ENCODE measurements at places on chromosomes 16 and 17. TPM values are rescaled to one million over a fixed set of nuclear protein-coding genes. Genes with fewer than 3 reads are reported as not detected.
A peak's percentile ranks its signal among the peaks of the same experiment; 100 is the strongest.

Gene CLEC18C
- 0.40 TPM for total RNA-seq

Gene KRTAP4-6
- not detected for total RNA-seq

Gene IST1
- 56.2 TPM for total RNA-seq

Gene SALL1
- 27.9 TPM for total RNA-seq

Gene NPB
- 0.13 TPM for total RNA-seq

Gene PIK3R6
- total RNA-seq = 0.18 TPM

Gene GNAO1
- total RNA-seq = 24.4 TPM

Gene PPP1R27
- not detected for total RNA-seq

DNA sequence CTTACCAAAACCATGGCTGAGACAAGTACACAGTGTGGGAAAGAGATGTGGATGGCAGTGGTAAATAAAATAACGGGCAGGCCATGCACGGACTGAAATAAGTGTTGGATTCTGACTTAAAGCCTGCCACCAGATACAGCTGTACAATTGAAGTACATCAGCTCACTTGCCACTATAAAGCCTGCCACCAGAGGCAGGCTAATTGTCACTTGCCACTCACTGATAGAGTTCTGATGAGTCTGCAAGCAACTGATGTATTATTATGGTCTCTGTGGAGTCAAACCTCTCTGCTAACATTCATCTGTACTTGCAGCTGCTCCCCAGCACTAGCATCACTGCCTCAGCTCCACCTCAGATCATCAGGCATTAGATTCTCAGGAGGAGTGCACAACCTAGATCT lies 93.0 kb downstream of the CYTH1 start:
- no peak for DNase-seq

DNA sequence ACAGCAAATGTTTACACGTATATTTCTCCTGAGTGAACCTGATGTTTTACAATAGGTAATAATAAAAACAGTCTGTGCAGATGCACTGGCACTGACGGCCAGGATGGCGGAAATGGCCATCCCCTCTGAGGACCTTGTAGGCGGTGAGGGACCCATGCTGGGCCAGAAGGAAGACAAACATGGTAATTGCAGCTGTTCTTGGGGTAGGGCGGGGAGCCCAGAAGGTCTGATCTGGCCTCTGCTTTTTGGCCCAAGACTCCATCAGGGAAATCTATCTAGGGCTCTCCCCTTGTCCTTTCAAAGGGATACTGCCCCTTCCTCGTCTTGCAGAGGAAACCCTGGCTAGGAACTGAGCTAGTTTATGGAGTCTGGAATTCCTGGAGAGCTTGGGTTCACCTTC lies 7.4 kb upstream of the LGALS9 start:
- DNase-seq = no peak

GRCh38 chr17:79603771-79604170 lies 7.1 kb downstream of the RBFOX3 start:
- no peak for DNase-seq

DNA sequence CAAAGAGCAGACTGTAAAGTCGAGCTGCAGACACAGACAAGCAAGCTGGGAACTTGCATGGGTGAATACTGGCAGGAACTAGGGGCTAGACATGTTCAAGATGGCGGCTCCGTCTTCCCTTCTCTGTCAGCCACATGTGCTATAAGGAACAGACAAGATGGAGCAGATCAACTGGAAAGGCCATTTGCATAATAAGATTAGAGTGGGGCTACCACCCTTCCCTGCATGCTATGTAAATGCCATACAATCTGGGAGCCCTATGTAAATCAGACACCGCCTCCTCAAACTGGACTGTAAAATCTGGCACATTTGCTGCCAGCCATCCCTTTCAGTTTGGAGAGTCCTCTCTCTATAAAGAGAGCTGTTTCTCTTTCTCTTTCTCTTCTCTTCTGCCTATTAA lies 640.1 kb upstream of the CDH8 start:
- no peak for DNase-seq

DNA sequence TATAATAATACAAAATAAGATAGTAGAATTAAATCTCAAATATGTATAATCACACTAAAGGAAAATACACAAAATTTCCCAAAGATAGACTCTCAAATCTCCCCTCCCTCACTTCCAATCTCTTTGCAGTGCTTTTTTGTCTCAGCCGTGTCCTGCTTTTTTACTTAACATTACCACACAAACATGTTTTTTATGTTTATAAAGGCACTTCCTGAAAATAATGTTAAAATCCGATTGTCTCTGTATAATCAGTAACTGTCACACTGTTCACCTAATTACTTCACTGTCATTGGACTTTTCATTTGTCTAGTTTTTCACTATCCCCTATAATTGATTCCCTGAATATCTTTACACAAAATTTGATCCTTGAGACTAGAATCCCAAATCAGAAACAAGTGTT lies 38.2 kb upstream of the ALDH3A2 start:
- DNase-seq = no peak

DNA sequence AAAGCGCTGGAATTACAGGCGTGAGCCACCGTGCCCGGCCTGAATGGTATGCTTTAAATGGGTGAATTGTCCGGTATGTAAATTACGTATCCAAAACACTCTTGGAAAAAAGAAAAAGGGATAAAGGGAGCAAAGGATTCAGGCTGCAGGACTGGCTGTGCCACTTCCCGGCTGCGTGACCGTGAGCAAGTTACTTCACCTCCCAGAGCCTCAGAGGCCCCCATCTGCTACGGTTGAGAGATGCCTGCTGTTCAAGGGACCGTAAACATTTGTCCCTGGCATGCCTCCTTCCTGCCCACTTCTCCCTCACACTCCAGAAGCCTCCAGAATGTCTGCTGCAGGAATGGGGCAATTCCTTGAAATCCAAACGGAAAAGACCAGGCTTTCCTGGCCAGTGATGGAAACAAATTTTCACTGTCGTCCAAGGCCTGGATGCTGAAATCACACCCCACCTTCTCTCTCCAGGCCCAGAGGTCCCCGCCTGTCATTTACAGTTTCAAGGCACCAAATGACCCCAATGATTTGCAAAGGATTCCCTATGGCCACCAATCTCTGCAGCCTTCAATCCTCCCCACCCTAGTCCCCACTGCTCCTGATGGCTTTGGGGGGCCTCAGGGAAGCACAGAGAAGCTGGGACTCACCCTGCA lies 22.9 kb upstream of the LITAF start:
- no peak for DNase-seq

GRCh38 chr16:24748242-24748641 lies 18.8 kb downstream of the TNRC6A start:
- DNase-seq = no peak

- no peak for DNase-seq
Observed at GRCh38 chr16:17342031-17342430, 128.7 kb downstream of the XYLT1 start.

DNA sequence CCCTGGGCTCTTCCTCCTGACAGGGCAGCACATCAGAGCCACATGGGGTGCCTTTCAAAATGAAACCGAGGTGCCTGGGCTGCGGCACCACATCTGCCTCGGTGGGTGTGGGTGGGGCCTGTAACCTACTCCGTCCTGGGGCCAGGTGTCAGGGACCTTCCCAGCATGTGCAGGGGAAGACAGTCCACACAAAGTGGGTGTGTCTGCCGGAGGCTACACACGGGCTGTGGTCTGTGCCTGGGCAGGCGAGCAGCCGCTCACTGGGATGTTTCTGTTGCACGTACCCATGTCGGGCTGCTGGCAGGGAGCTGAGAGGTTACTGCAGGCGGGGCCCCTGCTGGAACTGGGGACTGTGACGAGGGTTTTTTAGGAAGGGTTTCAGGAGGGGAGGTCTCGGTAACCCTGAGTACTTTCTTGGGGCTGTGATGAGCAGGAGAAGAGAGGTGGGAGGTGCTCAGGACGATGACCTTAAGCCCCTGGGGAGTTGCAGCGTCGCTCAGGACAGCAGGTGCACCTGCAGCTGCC lies 351.2 kb downstream of the SEC14L1 start:
- DNase-seq = no peak

- no peak for DNase-seq
Observed at GRCh38 chr16:86471896-86472295, 38.4 kb upstream of the FOXF1 start.

GRCh38 chr17:20228410-20228809 lies 219.3 kb downstream of the SPECC1 start:
- DNase-seq = no peak

GRCh38 chr16:48542020-48542473 lies 67.9 kb downstream of the N4BP1 start:
- peak; percentile 65 for DNase-seq

DNA sequence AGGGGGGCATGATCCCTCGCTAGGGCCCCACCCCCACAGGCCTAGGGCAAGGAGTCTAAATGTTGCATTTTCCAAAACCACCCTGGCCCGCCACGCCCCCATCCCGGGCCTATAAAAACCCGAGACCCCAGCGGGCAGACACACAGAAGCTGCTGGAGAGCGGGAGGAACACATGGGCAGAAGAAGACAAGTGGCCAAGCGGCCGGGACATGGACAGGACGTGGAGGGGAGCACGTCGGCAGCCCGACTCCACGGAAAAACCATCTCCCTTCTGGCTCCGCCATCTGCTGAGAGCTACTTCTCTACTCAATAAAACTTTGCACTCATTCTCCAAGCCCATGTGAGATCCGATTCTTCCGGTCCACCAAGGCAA lies 34.1 kb upstream of the ENPP7 start:
- no peak for DNase-seq
